ENCODE measurements at places on chromosomes 5 and 9.

GRCh38 chr9:70832492-70832891, 288.9 kb downstream of the TRPM3 start:
- no peak for DNase-seq

DNA sequence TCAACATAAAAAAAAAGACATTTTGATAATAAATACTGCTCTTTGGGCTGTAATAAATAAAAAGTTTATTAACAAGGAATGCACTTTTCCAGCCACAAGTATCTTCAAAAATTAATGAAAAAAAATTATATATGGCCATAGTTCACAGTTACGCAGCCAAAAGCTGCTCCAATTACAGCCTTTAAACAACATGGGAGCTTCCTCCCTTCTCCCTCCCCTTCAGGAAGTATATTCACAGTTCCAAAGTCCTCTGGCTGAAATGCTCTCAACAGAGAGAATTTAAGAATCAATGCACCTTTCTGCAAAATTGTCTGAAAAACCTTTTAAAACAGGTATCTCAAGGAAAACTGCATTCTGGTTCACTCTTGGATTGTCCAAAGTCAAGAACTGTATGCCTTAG, 5.9 kb downstream of the PLK2 start:
- DNase-seq = no peak

DNA sequence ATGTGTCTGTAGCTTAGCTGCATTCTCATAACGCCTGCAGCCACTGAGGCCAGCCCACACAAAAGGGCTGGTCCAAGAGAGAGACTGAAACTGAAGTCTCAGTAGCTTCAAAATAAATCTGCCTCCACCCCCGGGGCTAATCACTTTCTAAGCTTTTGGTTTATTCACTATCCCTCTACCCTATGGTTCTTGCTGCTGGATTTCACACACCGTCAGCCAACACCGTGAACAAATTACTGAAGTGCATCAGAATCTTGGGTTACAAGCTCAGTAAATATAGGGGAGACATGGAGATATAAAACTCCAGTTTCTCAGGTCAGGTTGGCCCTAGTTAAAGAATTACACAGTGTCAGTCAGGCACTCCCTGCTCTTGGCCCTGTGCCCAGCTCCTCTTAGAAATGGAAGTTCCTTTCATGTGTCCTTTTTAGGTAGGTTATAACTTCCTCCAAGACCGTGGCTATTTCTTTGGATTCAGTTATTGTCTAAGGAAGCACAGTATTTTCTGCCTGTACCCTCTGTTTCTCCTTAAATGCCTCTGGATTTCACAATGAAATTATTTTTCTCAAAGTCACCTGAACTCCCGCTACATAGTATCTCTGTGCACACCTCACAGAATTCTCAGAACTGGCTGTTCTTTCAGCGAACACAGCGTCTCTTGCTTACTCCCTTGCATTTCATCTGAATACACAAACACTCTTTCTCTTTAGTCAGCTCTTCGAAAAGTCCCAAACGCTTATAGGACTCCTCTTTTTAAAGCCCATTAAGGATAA, 112.5 kb downstream of the FAM174A start:
- peak; percentile 43 for DNase-seq

DNA sequence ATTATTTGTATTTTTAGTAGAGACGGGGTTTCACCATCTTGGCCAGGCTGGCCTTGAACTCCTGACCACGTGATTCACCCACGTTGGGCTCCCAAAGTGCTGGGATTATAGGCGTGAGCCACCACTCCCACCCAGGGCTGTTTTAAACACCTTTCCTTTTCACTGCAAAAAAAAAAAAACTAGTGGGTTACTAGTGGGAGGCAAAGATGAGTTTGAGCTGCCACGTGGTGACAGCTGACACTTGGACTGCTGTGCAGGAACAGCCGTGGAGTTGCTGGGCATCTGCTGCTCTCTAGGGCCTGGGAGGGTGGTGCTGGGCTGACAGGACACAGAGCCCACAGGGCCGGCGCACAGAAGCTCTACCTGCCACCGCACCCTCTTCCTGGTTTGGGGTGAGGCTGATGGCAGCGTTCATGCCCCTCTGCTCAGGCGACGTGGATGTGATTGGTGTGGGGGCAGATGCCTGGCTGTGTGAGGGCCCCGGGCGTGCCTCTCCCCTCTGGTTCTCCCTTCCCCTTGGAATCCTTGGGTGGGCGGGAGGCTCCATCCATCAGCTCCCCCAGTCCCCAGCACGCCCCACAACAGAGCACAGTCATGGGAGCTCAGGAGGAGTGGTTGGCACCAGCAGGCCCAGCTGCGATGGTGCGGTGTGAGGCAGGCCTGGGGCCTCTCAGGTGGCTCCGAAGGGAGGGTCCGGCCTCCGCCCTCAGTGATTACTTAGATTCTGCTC, 16.9 kb downstream of the RABL6 start:
- DNase-seq = no peak

- DNase-seq = no peak
Observed at GRCh38 chr5:36882250-36882649, 5.7 kb downstream of the NIPBL start.

- DNase-seq = no peak
Observed at GRCh38 chr5:36552651-36553393, 53.6 kb upstream of the SLC1A3 start.
